ENCODE measurements at places on chromosomes 2 and 18.

DNA sequence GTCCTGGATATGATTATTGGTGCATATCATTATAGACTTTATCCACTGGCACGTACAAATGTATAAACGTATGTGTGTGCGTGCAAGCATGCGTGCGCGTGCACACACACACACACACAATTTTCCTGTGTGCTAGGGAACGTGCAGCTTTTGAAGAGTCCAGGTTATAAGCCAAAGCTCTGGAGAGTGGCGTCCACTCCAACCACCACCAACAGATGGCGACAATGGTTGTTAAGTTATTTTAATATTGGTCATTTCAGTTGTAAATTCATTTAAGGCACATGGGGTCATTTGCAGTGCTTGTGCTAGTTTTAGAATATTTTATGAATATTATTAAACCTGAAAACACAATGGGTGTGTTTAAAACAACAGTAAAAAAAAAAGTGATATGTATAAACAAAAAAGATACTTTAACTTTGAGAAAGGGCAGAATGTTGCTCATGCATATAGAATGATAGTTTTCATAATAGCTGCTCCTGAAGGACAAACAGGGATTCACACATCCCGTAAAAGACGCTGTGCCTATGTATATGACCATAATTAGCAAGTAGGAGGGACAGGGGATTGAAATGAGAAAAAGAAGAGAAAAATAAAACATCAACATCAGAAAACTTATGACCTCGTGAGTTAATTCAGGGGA is 124.2 kb upstream of the ITGB6 start:
- DNase-seq: peak; percentile 53

DNA sequence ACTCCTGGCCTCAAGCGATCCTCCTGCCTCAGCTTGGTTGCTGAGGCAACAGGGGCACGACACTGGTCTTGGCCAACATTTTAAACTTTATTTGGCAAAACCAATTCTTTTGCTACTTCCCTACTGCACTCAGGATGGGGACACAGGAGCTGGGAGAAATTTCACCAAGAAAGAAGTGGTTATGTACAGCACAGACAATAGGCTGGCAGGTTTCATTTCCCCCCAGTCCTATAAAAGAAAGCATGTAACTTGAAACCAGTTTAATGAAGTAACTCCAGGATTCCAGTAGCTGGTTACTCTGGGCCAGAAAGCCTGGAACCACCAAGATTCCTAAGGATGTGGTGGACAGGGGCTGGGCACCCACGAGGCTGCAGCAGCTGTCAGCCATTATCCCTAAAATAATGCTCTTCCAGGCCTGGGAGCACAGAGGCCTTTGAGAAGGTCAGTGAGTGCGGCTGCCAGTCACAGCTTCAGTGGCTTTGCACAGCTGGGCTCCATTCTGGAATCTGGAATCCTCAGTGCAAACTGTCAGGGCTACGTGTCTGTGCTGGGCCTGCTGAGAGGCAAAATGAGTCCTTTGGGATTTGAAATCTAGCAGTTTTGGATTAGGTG is 142.3 kb upstream of the ITGA6 start:
- no peak for DNase-seq

DNA sequence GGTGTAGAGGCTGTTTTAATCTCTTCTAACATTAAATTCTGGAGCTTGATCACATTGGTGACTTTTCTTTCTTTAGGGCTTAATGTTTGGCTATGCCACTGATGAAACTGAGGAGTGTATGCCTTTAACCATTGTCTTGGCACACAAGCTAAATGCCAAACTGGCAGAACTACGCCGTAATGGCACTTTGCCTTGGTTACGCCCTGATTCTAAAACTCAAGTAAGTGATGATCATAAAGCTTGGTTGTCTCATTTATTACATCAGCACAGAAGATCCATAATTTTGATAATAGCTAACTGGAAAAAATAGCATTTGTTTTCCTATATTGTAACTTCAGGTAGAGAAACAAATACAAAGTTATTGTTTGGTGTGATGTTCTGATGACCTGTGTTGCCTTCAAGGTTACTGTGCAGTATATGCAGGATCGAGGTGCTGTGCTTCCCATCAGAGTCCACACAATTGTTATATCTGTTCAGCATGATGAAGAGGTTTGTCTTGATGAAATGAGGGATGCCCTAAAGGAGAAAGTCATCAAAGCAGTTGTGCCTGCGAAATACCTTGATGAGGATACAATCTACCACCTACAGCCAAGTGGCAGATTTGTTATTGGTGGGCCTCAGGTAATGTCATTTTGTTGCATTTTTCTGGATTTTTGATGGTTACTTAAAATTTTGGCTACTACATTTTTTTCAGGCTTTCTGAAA is 2.9 kb downstream of the MAT2A start:
- no peak for DNase-seq

- peak; percentile 66 for DNase-seq
Measured at GRCh38 chr2:144678736-144679135, 158.8 kb upstream of the ZEB2 start.

- DNase-seq: no peak
Measured at GRCh38 chr2:129550536-129550935, 428.9 kb upstream of the RAB6C start.
